A172 (cell line): ENCODE measurements at places on chromosomes 6 and 20.

DNA sequence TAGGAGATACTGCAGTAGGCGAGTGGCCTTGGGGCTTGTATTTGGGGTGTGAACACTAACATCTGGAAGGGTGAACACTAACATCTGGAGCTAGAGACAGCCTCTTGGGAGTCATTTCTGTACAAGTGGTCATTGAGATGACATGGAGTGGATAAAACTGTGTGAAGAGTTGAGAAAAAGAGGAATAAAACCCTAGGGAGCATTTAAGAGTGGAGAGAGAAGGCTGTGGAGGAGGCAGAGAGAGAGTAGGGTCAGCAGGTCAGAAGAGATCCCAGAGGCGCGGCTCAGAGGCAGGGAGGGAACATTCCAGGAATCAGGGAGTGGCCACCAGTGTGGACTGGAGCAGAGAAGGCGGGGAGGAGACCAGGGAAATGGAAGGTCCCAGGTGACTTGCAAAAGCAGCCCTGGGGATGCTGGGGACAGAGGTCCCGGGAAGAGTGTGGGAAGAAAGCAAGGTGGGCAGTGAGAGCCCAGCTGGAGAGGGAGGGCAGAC, 202.0 kb upstream of the RNF24 start:
- peak; percentile 65 for DNase-seq

GRCh38 chr6:26105842-26106241, 18.6 kb downstream of the HFE start:
- no peak for DNase-seq

DNA sequence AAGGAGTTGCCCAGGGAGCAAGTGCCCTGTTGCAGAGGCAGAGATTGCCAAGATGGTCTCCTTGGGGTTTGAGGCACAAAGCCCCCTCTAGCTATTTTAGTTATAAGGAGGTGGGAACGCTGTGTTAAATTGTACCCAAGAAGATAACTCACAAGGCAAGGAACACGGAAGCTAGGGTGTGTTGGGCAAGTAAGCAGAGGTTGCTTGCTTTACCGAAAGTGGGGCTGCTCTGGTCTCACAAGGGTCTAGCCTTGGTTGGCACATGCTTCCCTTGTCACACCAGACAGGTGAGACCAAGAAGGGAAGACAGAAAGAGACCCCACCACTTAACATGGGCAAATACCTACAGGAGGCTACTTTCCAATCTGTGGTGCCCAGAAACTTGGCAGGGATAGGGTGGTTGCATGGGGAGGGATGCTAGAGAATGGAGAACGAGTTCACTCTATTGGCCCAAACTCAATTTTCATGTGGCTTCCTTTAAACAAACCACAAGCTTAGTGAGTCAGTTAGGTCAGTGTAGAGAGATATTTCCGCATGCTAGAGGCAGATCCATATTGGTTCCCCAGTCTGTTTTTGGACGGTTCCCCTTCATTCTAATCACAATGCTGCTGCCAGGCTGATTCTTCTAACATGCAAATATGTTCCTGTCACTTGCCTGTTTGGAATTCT, 42.4 kb downstream of the PLAGL1 start:
- peak; percentile 41 for DNase-seq

DNA sequence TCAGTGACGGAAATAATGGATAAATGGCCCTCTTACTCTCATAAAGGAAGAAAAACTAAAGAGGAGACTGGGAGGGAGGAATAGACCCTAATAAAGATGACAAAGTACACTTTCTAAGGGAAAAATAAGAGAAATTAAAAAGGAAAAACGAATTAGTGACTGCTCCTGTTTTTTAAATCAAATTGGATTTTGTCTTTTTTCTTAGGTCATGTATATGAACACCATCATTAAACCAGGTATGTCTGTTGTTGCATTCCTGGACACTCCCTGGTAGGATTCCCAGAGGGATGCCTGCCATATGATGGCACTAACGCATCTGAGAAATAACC, 59.4 kb upstream of the BTN3A2 start:
- DNase-seq: no peak

- no peak for DNase-seq
Measured at GRCh38 chr6:137811916-137812553, 55.0 kb upstream of the TNFAIP3 start.

DNA sequence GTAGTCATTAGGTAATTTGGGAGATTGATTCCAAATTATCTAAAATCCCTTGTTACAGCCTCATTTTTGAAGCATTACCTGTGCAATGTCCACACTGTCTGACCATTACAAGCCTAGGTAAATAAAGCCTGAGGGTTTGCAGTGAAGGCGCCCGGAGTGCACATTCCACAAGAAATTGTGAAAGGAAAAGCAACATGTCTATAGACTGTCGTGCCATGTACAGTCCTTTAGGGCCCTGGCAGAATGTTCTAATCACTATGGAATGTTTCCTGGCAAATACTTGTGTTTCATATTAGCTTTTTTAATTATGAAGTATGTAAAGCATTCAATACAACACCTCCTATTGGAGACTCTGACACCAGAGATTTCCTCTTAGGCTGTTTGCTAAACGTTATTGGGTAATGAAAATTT, 28.9 kb downstream of the PREP start:
- no peak for DNase-seq

- no peak for DNase-seq
Measured at GRCh38 chr20:46291401-46291800, 16.9 kb downstream of the CDH22 start.
